ENCODE measurements at places on chromosomes 4 and X.

DNA sequence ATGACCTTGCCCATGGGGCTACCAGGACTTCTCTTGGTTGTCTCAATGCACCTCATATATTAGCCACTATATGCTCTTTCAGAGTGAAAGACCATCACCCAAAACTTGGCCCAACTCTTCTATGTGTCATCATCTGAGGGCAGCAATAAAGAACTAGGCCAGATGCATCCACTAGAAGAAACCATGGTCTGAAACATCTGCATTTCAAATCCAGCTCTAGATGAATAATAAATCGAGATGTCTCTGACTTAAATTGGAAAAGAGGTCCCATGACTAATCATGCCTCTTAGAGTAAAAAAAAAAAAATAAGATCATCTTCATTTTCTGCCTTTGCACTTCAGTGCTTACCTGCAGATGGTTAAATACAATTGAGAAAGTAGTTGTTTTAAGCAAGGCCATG, 397.6 kb upstream of the PITX2 start:
- DNase-seq = no peak

DNA sequence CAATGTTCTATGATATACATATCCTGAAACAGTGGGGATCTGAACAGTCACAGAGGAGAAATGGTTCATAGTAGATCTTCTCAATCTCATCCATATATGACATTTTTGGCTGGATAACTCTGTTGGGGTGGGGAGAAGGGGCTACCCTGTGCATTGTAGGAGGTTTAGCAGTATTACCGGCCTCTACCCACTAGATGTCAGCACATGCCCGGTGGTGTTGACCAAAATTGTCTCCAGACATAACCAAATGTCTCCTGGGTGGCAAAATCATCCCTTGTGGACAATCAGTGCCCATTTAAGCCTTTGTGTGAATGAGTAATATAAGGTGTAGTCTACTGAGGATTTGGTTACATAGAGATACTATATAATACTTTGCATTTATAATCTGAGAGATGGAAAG, 89.9 kb downstream of the PLS3 start:
- no peak for DNase-seq

GRCh38 chr4:113303315-113303714, 253.9 kb downstream of the ANK2 start:
- DNase-seq = no peak

DNA sequence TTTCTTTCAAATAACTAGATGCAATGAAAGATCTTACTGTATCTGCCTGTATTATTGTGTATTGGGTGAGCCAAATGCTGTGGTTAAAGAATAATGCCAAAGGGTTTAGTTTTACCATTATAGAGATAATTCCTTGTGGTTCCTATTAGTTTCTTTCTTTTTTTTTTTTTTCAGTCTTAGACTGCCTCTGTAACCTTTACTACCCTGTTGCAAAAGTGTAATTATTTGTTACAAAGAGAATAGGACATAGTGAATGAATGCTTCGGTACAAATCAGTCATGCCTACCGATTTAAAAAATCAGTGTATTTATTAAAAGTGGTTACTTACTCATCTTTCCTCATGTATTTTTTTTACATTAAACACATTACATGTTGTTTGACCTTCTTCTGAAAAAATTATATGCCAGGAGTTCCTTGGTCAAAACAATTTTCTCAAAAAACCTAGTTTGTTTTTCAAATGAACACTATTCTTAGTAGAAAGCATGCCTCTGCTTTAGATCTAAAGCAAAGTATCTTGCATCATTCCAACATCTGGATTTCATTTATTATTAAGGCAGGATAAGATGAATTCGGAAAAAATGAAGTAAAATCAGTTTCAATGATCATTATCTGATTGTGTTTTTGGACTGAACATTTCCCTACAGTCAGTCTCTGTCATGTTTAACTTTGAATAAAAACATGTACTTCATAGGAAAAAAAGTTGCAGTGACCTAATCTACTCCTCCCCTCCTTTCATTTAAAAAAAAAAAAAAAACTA, 21.2 kb upstream of the SYNPO2 start:
- DNase-seq = no peak

DNA sequence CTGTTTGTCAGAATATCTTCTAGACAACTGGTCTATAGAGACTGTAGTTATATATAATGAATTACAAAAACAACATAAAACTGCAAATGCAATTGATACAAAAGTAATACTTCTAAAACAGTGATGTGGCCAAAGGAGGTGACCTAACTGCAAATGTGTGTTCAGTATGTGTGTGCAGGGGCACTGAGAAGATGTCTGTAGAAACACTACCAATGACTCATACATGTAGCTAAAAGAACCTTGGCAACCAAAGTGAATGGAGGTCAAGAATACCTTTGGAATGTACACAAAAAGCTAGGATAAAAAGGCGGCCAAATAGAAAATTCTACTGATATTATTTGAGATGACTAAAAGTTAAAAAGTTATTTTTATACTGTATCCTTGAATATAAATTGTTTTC, 261.8 kb downstream of the CAMK2D start:
- DNase-seq = no peak

- no peak for DNase-seq
Measured at GRCh38 chr4:54542540-54543041, 115.2 kb upstream of the KIT start.

DNA sequence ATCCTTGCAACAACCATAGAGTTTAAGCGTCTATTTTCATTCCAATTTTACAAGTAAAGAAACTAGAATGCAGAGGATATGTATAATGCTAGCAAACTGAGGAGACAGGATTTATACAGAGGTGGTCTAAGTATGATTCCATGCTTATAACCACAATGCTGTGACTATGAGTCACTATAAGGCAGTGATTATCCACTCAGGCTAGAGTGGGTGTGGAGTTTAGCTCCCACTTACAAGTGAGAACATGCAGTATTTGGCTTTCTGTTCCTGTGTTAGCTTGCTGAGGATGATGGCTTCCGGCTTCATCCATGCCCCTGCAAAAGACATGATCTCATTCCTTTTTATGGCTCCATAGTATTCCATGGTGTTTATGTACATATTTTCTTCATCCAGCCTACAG, 41.6 kb upstream of the EDA2R start:
- DNase-seq = no peak

GRCh38 chr4:33381816-33382215, 2661.6 kb downstream of the PCDH7 start:
- no peak for DNase-seq
